ENCODE measurements at places on chromosomes 7 and 10. TPM values are rescaled to one million over a fixed set of nuclear protein-coding genes. Genes with fewer than 3 reads are reported as not detected.

Gene EXOSC1
- total RNA-seq, result 14.9 TPM

DNA sequence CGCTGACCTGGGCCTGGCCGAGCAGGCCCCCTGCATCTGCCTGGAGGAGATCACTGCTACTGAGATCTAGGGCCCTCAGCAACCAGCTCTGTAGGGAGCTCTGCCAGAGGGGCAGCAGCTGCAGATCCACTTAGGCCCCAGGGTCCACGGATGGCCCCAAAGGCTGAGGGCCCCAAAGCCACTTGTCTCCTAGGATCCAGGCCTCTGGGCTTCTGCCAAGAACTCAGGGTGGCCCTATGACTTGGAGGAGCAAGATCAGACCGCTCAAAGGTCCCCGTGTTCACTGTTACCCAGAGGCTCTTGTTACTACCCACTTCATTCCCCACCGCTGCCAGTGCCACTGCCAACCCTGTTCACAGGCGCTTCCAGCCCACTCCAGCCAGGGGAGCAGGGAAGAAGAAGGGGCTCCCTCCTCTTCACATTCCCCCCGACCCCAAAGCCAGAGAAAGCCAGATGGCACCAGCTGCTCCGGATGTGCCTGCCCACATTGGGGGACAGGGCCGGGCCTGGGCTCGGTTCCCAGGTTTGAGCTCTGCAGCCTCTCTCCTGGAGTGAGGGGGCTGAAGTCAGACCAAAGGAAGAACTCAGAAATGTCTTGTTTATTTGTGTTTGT is 7.6 kb downstream of the LZTS2 start:
- H3K36me3 ChIP-seq, result peaks cover 50% of the 10 kb centered on the region
- H3K27me3 ChIP-seq, result no peaks in the 10 kb centered on the region
- DNase-seq, result no peak
- peaks cover 77% of the 10 kb centered on the region for H3K4me1 ChIP-seq

GRCh38 chr7:28406192-28406591 is 6.1 kb upstream of the CREB5 start:
- H3K36me3 ChIP-seq, result no peaks in the 10 kb centered on the region
- DNase-seq, result no peak
- no peak overlapping the region for H3K4me3 ChIP-seq
- peaks cover 39% of the 10 kb centered on the region for H3K4me1 ChIP-seq

Gene FAM25C
- total RNA-seq, result not detected

All from left ventricle myocardium inferior (tissue), 1 donor.